ENCODE measurements at places on chromosomes 3 and 15.

DNA sequence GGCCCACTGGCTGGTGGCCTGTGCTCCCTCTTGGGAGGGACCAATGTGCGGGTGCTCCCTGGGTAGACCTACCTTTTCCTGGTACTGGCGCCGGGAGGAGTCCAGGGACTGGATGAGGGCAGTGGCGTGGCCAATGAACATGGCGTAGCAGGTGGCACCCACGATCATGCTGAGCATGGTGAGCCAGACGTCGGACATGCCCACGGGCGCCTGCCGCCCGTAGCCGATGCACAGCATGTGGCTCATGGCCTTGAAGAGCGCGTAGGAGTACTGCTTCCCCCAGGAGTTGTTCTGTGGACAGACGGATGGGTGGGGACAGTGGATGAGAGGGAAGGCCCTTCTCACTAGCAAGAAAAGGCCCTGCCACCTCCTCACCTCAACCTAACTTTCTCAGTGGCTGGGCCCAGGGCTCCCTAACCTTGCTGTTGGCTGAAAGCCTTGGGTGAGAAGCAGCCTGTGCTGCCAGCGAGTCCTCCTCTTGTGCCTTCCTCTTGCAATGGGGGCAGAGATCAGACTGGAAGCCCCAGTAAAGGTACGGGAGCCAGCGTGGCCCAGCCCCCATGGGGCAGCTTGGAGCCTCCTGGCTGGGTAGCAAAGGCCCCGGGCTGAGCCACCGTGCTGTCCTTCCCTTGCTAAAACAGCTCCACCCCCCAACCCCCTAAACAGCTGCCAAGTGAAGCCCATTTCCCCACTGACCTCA lies 39.1 kb downstream of the HCN4 start:
- no peak for DNase-seq

- DNase-seq: no peak
These were observed 57.3 kb upstream of the DLG1 start for GRCh38 chr3:197355713-197356112.

DNA sequence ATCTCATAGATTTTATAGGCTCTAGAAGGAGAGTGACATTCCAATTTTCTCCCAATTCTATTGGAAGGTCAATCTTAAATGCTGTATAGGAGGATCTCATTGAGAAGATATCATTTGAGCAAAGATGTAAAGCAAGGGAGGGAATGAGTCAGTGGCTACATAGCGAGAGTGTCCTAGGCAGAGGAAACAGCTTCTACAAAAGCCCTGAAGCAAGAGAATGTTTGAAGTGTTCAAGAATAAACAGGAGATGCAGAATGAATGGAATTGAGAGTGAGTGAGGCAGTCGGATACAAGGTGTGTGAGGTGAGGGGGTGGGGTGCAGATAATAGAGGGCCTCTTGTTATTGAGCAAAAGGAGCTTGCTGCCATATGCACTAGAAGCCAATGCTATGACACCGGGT lies 545.9 kb downstream of the IGSF11 start:
- no peak for DNase-seq

GRCh38 chr3:169980055-169980454 lies 13.4 kb downstream of the SEC62 start:
- DNase-seq: no peak

DNA sequence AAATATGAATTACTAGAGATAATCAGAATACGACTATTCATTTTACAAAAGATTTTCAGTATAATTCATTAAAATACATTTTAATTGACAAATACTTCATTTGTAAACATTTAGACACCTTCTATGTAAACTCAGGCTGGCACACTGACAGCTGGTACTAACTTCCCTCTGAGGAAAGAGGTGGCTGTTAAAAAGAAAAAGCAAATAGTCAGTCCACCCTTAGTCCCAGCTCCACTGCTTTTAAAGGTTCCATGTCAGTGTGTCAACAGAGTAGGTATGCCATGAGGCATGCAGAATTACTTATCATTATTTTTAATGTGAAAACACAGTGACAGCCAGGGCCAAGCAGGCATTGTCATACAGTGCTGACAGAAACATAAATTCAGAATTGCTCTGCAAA lies 16.1 kb downstream of the TM6SF1 start:
- DNase-seq: no peak

DNA sequence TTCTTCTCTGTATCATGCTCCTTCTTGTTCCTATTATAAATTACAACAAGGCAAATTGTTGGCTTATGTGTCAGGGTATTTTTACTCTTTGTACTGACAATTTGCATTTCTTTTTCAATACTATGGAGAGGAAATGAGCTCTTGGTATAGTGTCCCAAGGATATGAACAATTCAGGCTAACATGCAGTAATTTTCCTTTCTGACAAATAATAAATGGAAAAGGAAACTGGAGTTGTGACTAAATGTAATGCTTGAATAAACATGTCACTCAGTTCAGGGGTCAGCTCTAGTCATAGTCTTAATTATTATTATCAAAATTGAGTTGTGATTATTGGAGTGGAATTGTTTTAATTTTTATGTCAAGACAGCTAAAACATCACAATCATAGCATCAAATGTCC lies 256.0 kb upstream of the ZPLD1 start:
- no peak for DNase-seq

GRCh38 chr3:98029083-98029482 lies 6.0 kb downstream of the GABRR3 start:
- DNase-seq: no peak

Measured in activated effector memory CD4-positive, alpha-beta T cell treated with anti-CD3 and anti-CD28 coated beads, Interleukin-2, amount 50 U/mL, for 16 hours (primary cell).